NCI-H460 (cell line): ENCODE measurements at places on chromosomes 2 and 18.
A peak's percentile ranks its signal among the peaks of the same experiment; 100 is the strongest.

GRCh38 chr2:232023426-232023825 is 61.9 kb downstream of the DIS3L2 start:
- no peak for DNase-seq

DNA sequence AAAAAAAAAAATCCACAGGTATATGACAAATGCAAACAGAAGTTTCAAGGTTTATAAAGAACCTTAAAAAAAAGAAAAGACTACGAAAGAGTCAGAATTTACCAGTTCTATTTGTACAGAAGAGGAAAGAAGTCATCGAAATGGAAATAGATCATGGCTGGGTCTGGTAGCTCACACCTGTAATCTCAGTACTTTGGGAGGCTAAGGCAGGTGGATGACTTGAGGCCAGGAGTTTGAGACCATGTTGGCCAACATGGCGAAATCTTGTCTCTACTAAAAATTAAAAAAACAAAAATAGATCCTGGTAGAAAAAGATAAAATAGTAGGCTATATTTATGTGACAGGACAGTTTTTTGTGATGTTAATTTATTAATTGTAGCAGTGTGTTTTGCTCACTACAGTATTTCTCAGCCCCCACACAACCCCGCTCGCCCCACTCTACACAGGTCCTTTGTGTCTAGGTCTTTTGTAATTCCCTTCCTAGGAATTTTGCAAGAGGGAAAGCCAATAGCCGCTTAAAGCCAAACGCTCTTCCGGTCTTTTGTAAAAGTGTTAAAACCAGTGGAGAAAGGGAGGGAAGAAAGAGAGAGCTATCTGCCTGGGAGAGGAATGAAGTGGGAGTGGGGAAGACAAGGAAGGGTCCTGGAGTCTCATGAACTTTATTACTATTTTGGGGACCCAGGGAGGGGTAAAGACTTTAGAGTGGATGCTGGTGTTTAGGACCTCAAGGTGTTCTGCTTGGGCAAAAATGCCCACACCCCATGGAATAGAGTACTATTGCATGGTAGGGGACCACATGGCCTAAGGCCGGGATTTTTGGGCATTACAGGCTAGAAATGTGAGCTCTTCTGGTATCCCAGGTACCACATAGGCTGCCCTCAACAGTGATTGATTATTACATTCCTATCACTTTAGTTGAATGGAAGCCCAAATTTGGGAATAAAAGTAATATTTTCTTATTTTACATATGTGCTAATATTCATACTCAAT is 59.4 kb upstream of the XPO1 start:
- no peak for DNase-seq

GRCh38 chr2:98026927-98027522 is 31.3 kb upstream of the TMEM131 start:
- DNase-seq = no peak

- DNase-seq = no peak
These were observed 21.4 kb upstream of the MGAT5 start for GRCh38 chr2:134232461-134232860.

DNA sequence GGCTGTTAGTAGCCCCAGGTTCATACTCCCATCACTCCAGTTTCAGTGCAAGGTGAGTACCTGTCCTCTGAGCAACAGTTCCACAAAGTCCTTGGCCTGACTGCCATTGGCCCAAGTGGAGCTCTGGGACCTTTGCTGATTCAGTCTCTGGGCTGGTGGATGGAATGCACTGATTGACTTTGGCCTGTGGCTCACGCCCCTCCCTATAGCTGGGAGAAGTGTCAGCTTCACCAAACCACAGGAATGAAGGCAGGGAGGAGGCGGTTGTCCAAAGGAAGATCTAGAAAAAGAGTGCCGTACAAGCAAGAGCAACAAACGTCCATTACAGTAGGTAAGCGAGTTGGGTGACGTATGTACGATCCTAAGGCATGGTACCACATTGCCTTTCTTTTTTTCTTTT is 34.0 kb downstream of the QPCT start:
- peak; percentile 65 for DNase-seq

- DNase-seq = no peak
These were observed 608 bp upstream of the VPS4B start for GRCh38 chr18:63422864-63423304.

DNA sequence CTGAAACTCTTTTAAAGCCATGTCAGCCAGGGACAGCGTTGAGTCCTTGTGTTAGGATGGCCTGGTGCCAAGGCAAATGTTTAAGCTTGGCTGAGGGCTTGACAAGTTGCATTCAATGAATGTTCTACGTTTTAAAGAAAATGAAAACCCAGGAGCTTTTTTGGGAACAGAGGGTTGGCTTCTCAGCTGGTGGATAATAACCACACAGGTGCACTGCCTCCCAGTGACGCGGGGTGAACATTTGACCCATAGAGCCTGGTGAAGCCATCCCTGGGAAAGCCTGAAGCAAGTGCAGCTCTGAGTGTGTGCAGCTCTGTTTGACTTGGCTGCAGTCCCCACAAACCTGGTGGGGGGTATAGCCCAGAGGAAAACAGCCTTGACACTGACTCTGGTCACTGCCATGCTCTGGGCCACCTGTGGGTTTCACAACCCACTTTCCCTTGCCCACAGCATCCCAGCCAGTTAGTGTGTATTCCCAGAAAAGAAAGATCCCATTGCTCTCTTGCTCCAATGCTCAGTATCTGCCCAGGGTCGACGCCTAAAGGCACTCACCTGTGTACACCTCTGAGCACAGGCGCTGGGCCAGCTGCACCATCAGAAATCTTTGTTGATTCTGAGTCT is 874.9 kb downstream of the RNF144A start:
- no peak for DNase-seq

GRCh38 chr2:28801726-28802125 is 8.9 kb upstream of the SPDYA start:
- peak; percentile 30 for DNase-seq

- DNase-seq = no peak
These were observed 303.3 kb downstream of the DPP10 start for GRCh38 chr2:114745700-114746099.

DNA sequence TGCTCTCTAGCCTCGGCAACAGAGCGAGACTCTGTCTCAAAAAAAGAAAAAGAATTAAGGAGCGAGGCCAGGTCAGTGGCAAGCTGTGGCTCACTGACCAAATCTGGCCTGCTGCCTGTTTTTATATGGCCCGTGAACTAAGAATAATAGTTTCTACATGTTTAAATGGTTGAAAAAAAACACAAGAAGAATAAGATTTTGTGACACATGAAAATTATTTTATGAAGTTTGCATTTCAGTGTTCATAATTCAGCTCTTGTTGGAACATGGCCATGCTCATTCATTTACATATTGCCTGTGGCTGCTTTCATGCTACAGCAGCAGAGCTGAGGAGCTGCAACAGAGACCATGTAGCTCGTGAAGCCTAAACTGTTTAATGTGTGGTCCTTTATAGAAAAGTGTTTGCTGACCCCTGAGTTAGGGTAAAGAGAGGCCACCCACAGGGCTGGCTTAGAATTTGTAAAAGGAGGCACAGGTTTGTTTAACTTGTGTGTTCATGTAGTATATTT is 59.5 kb downstream of the MFSD6 start:
- no peak for DNase-seq

DNA sequence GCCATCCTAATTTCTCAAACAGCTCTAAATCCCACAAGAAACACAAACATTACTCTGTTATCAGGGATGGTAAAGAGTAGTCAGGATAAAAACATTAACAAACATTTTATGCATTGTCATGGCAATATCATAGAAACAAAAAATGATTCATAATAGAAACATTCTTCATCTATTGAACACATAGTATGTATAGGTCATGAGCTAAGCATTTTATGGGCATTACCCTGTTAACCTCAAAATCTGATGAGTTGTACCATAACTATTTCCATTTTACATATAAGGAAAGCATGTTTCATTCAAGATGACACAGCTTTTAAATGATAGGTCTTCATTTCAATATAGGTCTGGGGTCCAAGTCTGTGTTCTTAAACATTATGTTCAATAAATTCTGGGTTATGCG is 344.9 kb downstream of the RND3 start:
- no peak for DNase-seq

GRCh38 chr2:125837128-125837527 is 818.8 kb upstream of the GYPC start:
- no peak for DNase-seq

GRCh38 chr2:42567806-42568400 is 529 bp upstream of the MTA3 start:
- no peak for DNase-seq

DNA sequence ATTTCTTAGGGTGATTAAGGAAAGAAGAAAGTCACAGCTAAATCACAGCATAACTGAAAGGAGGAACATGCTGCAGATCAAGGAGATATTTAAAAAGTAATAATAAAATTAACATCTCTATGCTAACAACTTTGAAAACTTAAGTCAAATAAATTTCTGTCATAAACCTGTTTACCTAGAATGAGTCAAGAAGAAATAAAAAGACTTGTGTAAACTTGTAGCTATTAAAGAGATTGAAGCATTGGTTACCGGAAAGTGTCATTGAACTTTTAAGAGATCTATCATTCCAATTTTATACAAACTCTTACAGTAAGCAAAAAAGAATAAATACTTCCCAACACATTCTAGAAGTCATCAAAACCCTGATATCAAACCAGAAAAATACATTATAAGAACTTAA is 520.1 kb upstream of the SYT4 start:
- DNase-seq = no peak

GRCh38 chr2:69926849-69927515 is 12.1 kb downstream of the MXD1 start:
- no peak for DNase-seq

DNA sequence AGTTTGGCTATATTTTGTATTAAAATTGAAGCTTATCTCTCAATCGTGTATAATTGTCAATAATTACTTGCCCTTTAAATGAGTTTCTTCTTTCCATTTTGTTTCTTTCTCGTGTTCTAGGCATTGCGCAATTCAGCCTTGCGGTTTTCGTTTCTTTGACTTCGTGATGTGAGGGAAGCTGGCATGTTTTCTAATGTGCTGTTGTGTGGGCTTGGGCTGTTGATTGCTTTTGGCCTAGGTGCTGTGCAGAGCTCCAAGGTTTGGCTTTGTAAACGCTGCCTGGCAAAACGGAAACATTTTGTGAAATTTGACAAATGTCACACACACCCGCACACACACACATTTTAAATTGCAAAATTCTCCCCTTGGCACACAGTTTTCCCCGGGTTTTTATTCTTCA is 242.6 kb upstream of the TCF4 start:
- DNase-seq = no peak

DNA sequence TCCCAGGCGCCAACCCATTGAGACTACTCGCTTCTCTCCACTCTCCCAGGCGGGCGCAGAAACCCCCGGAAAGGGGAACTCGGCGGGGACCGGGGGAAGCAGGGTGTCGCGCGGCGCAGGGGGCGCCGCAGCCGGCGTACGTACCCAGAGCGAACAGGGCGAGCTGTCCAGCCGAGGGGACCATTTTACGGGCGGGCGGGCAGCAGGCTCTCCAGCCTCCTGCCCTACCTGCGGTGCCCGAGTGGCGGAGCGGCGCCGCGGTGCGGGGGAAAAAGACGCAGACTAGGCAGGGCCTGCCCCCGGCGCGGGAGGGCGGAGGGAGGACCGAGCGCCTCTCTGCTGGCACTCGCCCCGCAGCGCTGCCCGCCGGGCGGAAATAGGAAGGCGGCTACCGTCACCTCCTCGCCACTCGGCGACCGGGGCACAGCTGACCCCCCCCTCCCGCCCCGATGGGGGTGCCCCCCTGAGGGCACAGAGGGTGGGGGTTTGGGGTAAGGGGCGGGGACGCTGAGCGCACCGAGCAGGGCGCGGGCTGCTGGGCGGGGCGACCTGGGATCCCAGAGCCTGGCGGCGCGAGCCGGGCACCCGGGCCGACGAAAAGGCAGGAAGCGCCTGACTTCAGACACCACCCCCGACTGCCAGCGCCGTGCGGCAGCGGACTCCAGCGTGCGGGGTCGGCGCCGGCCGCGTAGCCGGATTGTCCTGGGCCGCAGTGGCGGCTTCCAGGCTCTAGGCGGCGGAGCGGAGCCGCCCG is at the start of gene TGFA:
Gene TGFA, minus strand, starts transcription at position 243 of the 754 bp plus-strand sequence. Its CDS starts 59 bp downstream, at position 184.
- peak; percentile 47 for DNase-seq

DNA sequence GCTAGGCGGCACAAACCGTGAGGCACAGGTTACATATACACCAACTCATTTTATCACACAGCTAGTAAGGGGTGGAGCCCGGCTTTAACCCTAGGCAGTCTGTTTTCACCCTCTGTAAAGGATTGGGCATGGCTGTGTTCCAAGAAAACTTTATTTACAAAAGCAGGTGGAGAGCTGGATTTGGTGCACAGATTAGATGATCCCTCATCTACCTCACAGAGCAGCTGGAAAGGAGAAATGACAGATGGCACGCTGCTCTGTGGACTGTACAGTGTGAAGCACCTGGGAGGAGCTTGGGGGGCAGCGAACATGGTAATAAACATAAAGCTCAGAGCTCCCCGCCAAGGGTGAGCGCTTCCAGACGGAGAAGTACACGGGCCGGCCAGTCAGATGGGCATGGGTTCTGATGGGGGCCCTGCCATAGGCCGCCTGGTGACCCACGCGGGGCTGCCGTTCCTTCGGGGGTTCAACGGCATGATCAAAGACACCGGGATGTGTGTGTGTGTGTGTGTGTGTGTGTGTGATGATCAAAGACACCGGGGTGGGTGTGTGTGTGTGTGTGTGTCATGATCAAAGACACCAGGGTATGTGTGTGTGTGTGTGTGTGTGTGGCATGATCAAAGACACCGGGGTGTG is 862 bp upstream of the TMEM177 start:
- no peak for DNase-seq

- DNase-seq = no peak
These were observed 707.6 kb downstream of the SLC4A3 start for GRCh38 chr2:220334871-220335590.

GRCh38 chr2:128423788-128424165 is 105.1 kb upstream of the HS6ST1 start:
- no peak for DNase-seq

DNA sequence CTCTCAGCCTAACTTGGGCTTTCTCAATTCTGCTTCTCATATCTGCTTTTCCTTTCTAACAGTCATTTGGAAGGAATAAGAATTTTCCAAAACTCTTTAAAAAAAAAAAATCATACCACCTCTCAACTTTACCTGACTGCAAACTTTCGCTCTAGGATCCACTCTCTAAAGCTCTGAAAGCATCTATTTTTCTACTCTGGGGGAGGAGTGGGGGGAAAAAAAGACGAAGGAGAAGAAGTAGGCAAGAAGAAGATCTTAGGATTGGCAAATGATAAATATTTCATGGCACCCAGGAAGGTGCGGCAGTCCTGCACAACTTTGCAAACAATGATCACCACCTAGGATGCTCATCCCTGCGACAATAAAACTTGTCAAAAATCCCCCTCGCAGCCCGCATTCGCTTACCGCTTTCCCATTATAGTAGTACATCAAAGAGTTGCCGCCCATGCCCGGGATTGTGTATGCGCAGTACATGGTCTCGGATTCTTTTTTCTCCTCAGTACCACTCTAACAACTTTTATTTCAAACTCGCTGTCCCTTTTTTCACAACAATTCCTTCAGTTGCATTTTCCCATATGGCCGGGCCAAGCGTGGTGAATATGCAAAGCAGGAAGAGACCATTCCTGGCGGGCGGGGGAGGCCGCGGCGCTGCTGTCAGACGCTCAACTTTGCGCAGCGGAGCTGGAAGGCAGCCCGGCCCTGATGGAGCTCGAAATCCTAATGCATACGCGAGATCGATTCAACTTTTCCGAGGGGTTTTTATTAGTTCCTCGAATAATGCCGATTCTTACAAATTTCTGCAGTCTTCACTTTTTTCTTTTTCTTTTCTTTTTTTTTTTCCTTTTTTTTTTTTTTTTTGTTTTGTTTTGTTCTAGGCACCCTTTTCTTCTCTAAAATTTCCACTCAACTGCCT is 266.5 kb downstream of the TCF4 start:
- peak; percentile 39 for DNase-seq
